ENCODE measurements at places on chromosomes 2 and 18.

DNA sequence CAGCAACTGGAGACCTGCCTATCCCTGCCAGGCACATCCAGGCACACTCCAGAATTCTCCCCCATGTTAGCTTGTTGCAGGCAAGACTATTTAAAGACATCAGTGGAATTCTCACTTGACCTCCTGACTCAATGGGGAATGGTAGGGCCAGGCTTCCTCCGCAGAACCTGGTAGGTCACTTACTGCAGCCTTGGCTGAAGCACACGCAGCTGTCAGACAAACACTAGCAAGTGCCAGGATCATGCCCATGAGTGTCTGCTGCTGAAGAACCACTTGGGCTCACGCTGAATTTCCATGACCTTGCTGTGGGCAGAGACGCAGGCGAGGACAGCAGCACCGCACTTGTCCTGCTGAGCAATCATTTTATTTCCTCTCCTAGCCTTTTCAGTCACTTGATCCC is 3.2 kb downstream of the LRRC30 start:
- DNase-seq: no peak

DNA sequence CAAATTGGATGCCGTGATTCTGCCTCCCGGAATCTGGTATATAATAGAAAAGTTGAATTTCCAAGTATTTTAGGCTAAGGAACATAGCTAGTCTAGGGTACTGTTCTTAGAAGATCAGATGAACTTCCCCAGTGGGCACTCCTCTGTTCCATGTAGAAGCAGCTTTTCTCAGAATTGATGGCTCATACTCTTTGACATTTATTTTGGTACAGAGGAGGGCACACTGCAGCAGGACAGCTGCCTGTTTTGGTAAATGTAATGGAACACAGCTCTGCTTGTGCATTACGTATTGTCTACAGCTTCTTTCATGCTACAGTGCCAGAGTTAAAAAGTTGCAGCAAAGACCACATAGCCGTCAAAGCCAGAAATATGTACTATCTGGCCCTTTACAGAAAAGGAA is 10.8 kb downstream of the YPEL5 start:
- no peak for DNase-seq

DNA sequence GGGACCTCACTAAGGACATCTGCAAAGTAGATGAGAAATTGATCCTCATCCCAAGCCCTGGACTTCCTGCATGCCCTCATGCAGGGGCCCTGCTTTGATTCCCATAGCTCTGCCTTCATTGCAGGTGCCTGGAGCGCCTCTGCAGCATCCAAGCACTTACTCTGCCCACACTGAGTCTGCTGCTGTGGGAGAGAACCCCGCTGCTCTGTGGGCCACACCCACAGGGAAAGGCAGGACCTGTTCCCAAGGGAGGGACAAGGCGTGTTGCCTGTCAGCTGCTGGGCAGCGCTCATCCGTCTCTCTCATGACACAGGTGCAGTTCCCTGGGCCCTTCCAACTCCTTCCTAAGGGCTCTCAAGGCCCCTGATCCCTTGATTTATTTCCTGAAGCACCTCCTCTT is 266.8 kb upstream of the SMIM21 start:
- no peak for DNase-seq

GRCh38 chr2:222264791-222265320 is 33.9 kb downstream of the PAX3 start:
- no peak for DNase-seq

- DNase-seq: no peak
Observed at GRCh38 chr2:172065111-172065510, 20.2 kb upstream of the DLX1 start.

DNA sequence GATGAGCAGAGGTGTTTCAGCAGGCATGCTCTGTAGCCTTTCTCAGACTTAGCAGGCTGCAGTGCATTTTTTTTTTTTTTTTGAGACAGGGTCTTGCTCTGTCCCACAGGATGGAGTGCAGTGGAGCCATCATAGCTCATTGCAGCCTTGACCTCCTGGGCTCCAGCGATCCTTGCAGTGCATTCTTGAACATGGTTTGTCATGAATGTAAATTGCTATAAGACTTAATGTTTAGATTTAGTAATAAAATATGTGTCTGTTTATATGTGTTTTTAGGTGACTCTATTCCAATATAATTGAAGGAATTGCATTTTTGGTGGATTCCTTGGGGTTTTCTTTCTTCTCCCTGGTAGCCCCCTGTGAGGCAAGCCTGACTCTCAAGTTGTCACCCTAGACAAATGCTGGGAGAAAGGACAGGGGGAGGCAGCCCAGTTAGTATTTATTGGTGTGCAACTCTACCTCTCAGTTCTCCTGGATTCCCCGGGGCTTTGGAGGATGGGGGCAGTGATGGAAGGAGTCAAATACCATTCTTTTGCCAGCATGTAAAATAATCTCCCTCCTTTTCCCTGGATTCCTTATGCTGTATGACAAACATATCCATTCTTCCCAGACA is 22.7 kb downstream of the LYPD6B start:
- DNase-seq: no peak

GRCh38 chr2:2573205-2573604 is 242.1 kb upstream of the MYT1L start:
- no peak for DNase-seq

GRCh38 chr2:33134086-33134771 is 187.5 kb downstream of the LTBP1 start:
- DNase-seq: peak; percentile 77

- no peak for DNase-seq
Observed at GRCh38 chr2:241489088-241489487, 19.3 kb downstream of the STK25 start.

DNA sequence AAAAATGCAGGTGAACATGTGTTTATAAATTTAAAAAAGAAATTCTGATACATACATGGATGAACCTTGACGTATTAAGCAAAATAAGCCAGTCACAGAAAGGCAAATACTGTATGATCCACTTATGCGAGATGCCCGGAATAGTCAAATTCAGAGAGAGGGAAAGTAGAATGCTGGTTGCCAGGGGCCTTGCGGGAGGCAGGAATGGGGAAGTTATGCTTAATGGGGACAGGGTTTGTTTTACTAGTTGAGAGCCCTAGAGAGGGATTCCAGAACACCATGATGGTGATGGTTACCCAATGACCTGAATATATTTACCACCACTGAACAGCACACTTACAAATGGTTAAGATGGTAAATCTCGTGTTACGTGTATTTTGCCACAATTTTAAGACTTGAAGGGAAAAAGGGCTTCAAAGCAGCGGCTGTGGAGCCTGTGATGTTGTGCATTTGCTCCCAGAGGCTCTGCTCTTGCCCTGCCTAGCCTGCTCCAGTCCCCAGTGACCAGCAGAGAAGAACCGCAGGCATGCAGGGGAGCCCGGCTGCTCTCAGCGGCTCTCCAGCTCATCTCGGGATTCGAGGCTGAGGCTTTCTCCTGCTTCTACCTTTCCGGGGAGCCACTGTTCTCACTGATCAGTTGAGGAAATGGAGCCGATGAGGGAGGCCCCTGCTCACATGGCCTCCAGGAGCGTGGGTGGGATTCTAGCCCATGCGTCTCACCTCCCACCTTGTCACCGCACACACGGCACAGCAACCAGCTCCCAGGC is 51.7 kb upstream of the TFCP2L1 start:
- DNase-seq: no peak

- no peak for DNase-seq
Observed at GRCh38 chr2:205878999-205879762, 196.9 kb downstream of the NRP2 start.

GRCh38 chr2:24304098-24304497 is 56.2 kb downstream of the ITSN2 start:
- no peak for DNase-seq

DNA sequence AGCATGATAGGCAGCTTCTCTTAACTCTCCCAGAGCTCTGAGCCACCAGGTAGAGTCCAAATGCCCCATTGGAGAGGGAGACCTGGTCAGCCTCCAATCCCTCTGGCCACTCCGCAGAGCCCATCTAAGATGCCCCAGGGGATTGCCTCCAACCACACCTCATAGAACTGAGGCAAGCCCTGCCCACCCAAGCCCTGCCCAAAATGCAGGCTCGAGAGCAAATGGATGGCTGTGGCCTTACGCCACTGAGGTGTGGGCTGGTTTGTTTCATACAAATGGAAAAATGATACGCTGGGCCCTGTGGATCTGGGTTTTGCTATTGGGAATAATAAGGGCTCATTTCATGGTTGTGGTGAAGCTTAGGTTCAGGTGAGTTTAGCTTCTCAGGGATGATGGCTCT is 3.0 kb upstream of the TFCP2L1 start:
- DNase-seq: no peak

DNA sequence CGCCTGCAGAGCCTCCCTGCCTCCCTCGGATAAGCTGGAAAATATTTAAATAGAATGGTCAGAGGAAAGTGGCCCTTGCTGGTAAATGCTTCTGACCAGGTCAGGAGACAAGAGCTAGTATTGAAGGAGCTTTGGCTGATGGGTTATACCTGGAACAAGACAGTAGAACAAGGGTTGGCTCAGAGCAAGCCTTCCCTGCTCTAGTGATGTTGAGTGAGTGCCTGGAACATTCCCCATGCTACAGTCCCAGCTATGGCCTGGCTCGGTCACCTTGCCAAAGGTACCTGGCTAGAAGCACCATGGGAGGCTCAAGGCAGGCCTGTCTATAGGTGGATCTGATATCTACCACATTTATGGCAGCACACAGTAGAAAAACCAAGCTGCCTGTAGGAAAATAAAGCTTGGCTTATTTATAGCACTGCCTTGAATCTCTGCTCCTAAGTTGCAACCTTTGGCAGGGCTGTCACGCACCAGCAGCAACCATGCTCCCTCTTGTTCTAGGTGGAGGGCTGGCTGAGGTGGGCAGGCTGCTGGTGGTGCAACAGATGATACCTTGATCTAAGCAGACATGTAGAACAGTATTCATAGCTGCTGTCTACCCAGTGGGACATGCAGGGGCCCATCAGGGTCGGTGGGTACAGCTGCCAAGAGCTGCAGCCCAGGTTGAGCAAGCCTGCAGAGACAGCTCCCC is 66.7 kb upstream of the BCL2L11 start:
- no peak for DNase-seq

DNA sequence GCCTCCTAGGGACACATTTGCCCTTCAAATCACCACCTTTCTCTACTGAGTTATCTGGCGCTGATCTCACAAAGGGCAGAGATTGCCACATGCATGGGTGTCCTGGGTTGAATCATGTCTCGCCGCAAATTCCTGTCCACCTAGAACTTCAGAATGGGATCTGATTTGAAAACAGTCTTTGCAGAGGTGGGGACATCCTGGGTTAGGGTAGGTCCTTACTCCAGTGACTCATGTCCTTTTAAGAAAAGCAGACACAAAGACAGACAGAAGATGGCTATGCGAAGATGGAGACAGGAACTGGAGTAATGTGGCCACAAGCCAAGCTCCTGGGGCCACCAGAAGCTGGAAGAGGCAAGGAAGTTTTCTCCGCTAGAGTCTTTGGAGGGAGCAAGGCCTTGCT is 197.4 kb upstream of the SMIM21 start:
- DNase-seq: no peak

DNA sequence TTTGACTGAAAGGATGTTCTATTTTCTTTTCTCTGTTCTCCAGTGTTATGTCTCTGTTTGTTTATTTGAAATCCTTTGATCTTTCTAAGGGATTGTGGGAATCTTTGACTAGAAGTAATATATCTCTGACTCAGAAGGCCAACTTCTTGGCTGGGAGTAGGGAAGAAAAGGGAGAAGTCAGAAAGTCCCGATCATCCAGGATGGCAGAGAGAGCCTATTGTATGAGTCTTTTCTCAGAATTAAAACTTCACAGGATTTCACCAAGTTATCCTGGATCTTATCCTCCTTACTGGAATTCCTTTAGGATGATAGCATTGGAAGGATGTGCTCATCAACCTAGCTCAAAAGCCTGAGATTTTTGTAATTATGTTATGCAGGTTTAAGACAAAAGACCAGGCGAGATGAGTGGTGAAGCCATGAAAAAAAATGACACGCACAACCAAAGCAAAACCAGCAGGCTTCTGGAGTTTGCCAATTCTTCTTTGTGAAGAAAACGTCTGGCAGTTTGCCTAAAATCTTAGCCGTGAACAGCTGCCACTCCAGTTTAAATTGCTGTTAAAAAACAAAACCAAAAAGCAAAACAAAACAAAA is 383.6 kb upstream of the SMIM21 start:
- no peak for DNase-seq

- DNase-seq: no peak
Observed at GRCh38 chr2:13558368-13558767, 841.6 kb downstream of the TRIB2 start.

DNA sequence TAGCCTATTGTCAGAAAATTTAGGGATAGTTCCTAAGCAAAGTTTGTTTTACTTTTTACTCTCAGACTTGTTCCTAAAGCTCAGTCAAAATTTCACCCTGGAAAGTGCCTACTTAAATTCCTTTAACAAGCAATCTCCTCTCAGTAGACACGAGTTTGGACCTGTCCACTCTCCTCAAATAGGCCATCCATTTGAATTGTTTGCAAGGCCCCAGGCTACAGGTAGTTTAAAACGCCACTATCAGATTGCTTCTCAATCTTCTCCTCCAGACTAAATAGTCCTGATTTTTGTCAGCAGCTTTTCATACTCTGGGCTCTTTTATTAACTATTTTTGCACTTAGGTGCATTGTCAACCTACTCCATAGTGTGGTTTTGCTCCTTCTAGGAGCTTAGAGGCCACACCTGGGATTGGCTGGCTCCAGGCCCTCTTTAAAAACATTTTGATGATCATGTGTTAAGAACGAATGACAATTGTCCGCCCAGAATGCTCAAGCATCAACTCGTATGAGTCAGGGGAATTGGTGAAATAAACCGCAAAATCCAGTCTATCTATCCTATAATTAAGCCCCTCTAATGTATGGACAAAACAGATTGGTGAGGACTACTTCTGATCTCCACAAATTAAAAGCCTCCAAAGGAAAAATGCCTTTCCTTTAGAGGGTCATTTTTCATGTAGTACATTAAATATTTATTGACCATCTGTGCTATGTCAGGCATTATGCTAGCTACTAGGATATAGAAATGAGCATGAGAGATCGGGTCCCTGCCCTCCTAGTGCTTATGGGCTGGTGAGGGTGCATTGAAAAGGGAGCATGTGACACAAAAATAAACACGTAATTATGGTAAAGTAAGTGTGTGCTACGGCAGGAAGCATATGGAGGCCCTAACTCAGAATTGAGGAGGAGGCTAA is 333.8 kb upstream of the TNP1 start:
- DNase-seq: no peak

- DNase-seq: no peak
Observed at GRCh38 chr2:101698844-101699754, 1.6 kb downstream of the MAP4K4 start.

DNA sequence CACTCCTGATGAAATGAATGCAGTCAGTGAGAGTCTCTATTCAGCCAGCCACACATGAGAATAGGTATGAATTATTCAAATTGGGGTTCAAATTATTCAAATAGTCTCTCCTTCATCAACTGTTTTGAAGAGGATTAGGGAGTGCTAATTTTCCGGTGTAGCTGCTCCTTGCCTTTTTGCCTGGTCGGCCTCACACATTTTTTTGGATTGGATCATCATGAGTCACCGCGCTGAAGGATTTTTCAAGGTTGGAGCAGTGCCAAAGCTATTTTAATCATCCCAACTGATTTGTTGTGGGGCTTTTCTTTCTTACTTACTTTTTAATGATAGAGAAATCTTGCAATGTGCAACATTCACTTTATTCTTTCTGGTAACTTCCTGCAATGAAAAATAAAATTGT is 2.4 kb upstream of the DTNA start:
- peak; percentile 84 for DNase-seq

GRCh38 chr18:48485828-48486405 is 52.9 kb upstream of the CTIF start:
- DNase-seq: no peak

- DNase-seq: no peak
Observed at GRCh38 chr2:84938194-84938879, 32.6 kb upstream of the KCMF1 start.

GRCh38 chr2:44793322-44793870 is 148.1 kb upstream of the SIX3 start:
- DNase-seq: no peak

Measured in SK-N-MC (cell line).